ENCODE measurements at places on chromosomes 3 and 15.

DNA sequence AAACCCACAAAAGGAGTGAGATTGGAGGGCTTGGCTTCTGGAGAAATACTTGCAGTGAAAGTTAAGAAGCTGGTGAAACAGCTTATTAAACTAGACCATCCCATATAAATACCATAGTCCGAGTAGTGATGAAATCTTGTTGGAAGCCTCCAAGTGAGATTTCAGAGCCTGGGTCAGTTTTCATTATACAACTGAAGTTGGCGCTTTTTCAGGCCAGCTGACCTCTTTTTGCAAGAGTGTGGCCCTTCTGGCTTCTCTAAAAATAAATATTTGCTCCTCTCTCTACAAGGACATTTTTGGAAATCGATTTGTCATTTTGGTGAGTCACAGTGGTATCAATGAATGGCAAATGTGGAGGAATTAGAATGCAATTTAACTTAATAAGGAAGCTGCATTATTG is 51.2 kb upstream of the THRB start:
- no peak for DNase-seq

GRCh38 chr15:74502301-74502700 is 38.7 kb upstream of the ARID3B start:
- no peak for DNase-seq

DNA sequence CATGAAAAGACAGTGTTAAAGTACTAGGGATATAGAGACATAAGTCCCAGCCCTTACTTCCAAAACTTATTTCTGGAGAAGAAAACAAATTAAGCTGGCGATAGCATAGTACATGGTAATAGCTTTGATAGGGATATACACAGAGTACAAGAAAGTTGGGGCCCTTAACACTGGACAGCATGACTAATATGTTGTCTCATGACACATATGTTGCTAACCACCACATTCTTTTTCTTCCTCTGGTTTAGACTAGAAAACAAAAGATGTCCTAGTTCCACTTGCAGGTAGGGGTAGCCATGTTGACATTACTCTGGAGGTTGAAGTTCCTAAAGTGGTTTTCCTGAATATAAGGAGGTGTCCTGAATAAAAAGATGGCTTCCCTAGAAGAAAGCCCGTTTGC is 75.3 kb downstream of the RFX7 start:
- no peak for DNase-seq

DNA sequence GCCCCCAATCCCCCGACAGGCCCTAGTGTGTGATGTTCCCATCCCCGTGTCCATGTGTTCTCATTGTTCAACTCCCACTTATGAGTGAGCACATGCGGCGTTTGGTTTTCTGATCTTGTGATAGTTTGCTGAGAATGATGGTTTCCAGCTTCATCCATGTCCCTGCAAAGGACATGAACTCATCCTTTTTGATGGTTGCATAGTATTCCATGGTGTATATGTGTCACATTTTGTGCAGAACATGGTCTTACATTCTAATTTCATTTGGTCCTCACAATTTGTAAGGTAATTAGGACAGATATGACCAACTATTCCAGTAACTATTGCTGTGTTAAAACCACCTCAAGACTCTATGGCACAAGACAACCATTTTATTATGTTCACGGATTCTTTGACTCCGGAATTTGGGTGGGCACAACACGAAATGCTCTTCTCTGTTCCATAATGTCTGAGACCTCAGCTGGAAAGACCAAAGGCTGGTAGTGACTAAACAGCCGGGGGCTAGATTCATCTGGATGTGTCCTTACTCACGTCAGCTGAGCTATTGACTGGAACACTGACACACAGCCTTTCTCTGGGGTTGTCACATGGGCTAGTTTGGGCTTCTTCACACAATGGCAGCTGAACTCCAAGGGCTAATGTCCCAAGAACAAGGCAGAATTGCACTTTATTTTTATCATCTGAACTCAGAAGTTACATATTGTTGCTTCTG is 13.6 kb upstream of the GLCE start:
- no peak for DNase-seq

DNA sequence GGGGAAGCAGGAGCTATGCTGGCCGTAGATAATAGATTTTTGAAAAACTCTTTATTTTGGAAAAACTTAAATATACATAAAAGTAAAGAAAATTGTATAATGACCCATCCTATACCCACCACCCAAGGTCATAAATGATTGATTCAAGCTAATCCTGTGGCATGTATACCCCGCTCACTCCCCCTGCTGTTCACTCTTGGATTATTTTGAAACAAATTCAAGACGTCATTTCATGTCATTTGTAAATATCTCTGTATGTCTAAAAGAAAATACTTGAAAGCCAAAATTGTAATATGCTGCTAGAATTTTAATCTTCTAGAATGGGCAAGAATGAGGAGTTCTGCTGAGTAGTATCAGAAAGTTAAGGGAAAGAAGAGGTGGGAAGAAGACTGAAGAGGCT is 241.7 kb downstream of the FEZF2 start:
- no peak for DNase-seq

- DNase-seq: no peak
These were observed 156.3 kb downstream of the TIGIT start for GRCh38 chr3:114450008-114450596.

DNA sequence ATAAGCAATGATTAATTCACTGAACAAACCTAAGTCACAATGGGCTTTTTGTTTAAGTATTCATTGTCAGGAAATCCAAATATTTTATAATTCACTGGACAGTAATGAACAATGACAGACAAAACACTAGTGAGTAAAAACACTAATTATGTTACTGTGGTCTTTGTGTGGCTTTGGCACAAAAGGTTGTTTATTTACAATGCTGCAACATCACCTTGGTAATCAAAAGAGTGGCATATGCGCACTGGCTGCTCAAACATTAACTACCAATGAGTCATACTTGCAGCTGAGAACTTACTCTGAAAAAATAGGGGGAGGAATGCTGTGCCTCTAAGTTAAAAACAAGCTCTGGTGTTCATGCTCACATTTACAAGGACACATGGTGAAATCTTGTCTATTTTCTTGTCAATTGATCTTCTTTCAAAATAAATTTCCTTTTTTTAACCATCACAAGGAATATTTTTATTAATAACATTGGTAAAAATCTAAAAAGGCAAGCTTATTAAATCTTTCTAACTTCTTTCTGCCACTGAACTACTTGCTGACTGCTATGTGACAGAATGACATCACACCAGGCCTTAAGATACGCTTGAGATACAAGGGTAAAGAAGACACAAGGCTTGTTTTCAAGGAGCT is 85.2 kb upstream of the PPIB start:
- no peak for DNase-seq

- no peak for DNase-seq
These were observed 135.1 kb downstream of the HCN4 start for GRCh38 chr15:73233623-73234022.

DNA sequence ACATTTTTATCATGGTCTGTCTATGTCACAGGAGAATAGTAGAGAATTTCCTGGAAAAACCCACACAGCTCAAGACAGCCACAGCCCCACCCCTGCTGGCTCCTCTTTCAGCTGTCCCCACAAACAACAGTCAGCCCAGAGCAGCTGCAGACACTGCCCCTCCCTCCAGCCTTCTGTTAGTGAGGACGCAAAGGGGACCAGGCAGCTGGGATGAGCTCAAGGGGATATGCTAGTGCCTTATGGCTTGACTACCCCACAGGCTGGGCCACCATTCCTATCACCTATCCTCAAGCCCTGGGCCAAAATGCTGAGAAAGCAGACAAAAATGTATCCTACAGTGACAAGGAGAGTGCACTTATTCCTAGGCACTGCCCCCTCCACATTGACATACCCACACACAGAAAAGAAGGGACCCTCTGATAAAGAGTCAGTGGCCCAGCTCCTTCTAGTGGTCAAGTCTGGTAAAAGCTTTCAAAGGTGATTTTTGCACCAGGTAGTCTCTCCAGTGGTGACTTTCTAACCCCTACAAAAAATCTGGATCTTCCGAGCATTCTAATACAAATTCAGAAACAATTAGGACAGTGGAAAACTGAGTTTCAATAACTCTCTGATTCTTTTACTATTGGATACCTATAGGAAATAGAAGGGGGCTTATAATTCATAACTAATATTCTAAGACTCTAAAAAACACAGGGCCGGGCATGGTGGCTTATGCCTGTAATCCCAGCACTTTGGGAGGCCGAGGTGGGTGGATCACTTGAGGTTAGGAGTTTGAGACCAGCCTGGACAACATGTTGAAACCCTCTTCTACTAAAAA is 3.0 kb upstream of the MAP1A start:
- DNase-seq: no peak

GRCh38 chr3:146594843-146595482 is 10.2 kb downstream of the PLSCR5 start:
- DNase-seq: no peak

GRCh38 chr3:31981206-31982181 is at the start of the genes OSBPL10 and ZNF860:
OSBPL10 (minus strand) TSS chr3:31981262; CDS start chr3:31981179, 83 bp downstream.
ZNF860 (plus strand) TSS chr3:31981750; CDS start chr3:31989080, 7,330 bp downstream.
- no peak for DNase-seq

All from activated naive CD8-positive, alpha-beta T cell treated with anti-CD3 and anti-CD28 coated beads, Interleukin-2, amount 50 U/mL, for 16 hours (primary cell).